Cardiac muscle cell (in vitro differentiated cells and primary cell): ENCODE measurements at places on chromosomes 2 and 18. TPM values are rescaled to one million over a fixed set of nuclear protein-coding genes. Genes with fewer than 3 reads are reported as not detected.
A peak's percentile ranks its signal among the peaks of the same experiment; 100 is the strongest.

- no peaks in the 10 kb centered on the region for H3K27me3 ChIP-seq
- no peak overlapping the region for H3K4me3 ChIP-seq
- no peak for DNase-seq
Measured at GRCh38 chr18:45304558-45304957, 310.7 kb upstream of the SLC14A2 start.

GRCh38 chr2:9164112-9164608 is 42.5 kb upstream of the ASAP2 start:
- no peaks in the 10 kb centered on the region for H3K36me3 ChIP-seq
- H3K4me1 ChIP-seq, result peaks cover 32% of the 10 kb centered on the region
- H3K27me3 ChIP-seq, result no peaks in the 10 kb centered on the region
- no peak overlapping the region for H3K27ac ChIP-seq
- no peak for DNase-seq
- no peak overlapping the region for H3K4me3 ChIP-seq

DNA sequence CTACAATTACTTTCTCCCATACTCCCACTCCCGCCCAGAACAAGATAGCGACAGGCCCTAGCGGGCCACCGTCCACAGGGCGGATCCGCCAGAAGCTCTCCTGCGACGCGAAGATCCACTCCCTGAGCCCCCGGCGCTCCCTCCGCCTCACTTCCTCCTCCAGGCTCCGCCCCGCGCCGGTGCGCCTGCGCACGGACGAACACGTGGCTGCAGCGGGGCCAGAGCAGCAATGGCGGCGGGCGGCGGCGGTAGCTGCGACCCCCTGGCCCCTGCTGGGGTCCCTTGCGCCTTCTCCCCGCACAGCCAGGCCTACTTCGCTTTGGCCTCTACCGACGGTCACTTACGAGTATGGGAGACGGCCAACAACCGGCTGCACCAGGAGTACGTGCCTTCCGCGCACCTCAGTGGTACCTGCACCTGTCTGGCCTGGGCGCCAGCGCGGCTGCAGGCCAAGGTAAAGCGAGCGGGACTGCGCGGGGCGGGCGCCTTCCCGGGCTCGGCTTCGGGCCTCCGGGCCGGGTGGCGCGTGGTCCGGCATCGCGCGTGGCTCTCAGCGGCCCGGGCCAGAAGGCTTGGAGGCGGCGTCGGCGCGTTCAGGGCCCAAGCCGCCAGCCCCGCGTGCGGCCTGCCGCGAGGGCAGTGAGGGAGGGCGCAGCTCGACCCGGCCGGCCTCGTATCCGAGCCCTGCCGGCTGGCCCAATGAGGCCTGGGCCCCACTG is at the start of gene WDR43:
WDR43 (plus strand) TSS at position 198 of the 719 bp plus-strand sequence; CDS start at position 230, 32 bp downstream.
- H3K36me3 ChIP-seq, result no peaks in the 10 kb centered on the region
- H3K4me3 ChIP-seq, result peak within 1 kb of the TSS; percentile 99
- DNase-seq, result peak; percentile 100
- peak within 1 kb of the TSS; percentile 94 for H3K27ac ChIP-seq
- peaks cover under 1% of the 10 kb centered on the region for H3K27me3 ChIP-seq

DNA sequence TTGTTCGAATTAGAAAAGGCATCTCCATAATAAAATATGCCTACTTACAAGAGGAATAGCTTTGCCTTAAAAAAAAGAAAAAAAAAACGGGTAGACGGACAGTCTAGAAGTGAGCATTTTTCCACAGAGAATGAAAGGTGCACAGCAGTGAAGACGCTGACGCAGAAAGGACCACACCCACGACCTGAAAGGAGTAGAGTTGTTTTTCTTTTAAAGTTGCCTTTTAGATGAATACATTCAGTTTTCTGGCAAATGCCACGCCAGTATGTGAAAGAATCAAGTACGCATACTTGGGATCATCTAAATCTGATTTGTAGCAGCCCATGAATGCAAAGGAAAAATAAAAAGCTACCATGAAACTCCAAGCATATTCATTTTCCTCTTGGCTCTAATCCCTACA is 809.2 kb upstream of the SOX11 start:
- H3K4me3 ChIP-seq, result no peak overlapping the region
- no peaks in the 10 kb centered on the region for H3K4me1 ChIP-seq
- H3K36me3 ChIP-seq, result no peaks in the 10 kb centered on the region

DNA sequence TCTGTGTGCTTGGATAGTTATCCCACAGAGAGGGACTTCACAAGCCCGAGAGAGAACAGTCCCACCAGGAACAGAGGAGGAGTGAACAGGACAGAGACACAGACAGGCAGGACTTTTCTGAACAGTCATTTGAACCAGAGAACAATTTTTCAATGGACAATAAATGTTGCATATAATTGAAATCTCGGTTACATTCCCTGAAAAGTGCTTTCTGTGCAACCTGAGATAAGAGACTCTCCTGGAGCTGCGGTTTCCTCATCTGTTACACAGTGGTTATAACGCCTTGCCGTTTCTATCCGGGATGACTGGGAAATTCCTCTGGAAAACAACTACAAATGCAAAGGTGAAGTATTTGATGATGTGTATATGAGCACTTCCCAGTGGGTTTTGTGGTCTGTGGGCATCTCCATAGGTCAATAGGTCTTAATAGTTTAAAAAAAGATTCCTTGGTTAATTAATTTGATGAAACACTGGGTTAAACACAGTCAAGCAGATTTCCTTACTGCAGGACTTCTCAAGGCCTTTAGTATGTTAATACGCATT is 87.2 kb upstream of the HPCAL1 start:
- H3K36me3 ChIP-seq, result no peaks in the 10 kb centered on the region
- no peaks in the 10 kb centered on the region for H3K27me3 ChIP-seq
- no peak overlapping the region for H3K4me3 ChIP-seq
- no peak overlapping the region for H3K27ac ChIP-seq
- no peak for DNase-seq

- H3K27me3 ChIP-seq, result no peaks in the 10 kb centered on the region
- H3K27ac ChIP-seq, result no peak overlapping the region
- no peaks in the 10 kb centered on the region for H3K36me3 ChIP-seq
- H3K4me1 ChIP-seq, result no peaks in the 10 kb centered on the region
- DNase-seq, result no peak
Measured at GRCh38 chr2:108220942-108221541, 18.7 kb upstream of the SULT1C3 start.

GRCh38 chr2:240786871-240787311 is 33.1 kb downstream of the KIF1A start:
- no peak overlapping the region for H3K27ac ChIP-seq
- DNase-seq, result no peak
- peaks cover 4% of the 10 kb centered on the region for H3K4me1 ChIP-seq
- no peak overlapping the region for H3K4me3 ChIP-seq
- no peaks in the 10 kb centered on the region for H3K36me3 ChIP-seq

DNA sequence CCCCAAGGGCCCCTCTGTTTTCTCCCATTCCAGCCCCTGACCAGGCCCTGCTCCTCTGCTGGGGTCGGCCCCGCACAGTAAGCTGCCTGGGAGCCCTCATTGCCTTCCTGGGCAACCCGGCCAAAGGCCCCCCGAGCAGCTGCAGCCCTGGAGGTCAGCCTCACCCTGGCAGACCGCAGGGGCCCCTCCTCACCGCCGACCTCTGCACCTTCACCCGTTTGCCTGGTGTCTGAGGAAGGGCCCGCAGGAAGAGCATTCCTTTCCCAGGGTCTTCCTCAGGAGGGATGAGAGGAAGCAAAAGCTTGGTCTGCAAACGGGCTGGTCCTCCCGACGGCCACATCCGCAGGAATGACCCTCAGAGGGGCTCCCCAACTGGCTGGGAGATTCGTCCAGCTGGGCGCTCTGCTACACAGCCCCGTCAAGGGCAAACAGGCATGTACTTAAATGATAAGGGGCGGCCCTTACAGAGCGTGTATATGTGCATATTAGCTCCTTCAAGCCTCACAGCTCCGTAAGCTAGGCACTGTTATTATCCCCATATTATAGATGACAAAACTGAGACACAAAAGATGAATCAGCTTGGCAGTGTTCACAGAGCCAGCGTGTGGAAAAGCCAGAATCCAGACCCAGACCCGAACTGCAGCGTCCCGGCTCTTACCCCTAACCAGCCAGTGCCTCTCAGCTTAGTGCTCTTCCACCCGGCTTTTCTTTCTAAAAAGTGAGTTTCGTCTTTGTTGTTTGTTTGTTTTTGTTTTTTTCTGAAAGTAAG is 52.8 kb downstream of the SLC4A1AP start:
- H3K27ac ChIP-seq, result peak overlapping the region; percentile 95
- peaks cover 28% of the 10 kb centered on the region for H3K4me1 ChIP-seq
- no peak for DNase-seq
- peak overlapping the region; percentile 16 for H3K4me3 ChIP-seq
- no peaks in the 10 kb centered on the region for H3K27me3 ChIP-seq

- H3K27me3 ChIP-seq, result no peaks in the 10 kb centered on the region
- H3K36me3 ChIP-seq, result no peaks in the 10 kb centered on the region
- H3K4me1 ChIP-seq, result no peaks in the 10 kb centered on the region
- no peak overlapping the region for H3K27ac ChIP-seq
- H3K4me3 ChIP-seq, result no peak overlapping the region
- DNase-seq, result no peak
Measured at GRCh38 chr18:49177812-49178211, 227.0 kb upstream of the SMAD7 start.

DNA sequence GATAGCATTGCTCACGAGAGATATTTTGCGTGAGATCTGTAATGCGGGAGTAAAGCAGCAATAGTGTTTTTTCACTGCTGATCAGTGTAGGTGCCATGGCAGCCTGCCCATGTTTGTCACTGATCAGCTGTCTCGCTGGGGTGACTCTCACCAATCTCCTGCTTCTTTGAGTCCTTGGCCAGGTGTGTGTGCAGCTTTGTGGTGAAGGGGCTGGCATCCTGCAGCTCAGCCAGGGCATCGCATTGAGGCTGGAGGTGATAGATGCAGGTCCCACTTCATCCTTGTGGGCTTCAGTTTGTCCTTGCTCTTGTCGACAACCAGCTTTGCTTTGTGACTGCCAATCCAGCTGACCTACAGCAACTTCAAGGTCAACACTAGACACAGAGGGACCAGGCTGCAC is 258.3 kb upstream of the CXCR4 start:
- H3K27me3 ChIP-seq, result no peaks in the 10 kb centered on the region
- no peak overlapping the region for H3K4me3 ChIP-seq
- H3K4me1 ChIP-seq, result no peaks in the 10 kb centered on the region
- H3K36me3 ChIP-seq, result no peaks in the 10 kb centered on the region
- no peak overlapping the region for H3K27ac ChIP-seq

- no peaks in the 10 kb centered on the region for H3K27me3 ChIP-seq
- no peaks in the 10 kb centered on the region for H3K4me1 ChIP-seq
- no peaks in the 10 kb centered on the region for H3K36me3 ChIP-seq
- H3K4me3 ChIP-seq, result no peak overlapping the region
- no peak for DNase-seq
Measured at GRCh38 chr2:108268001-108268400, 20.7 kb upstream of the SULT1C2 start.

- no peak overlapping the region for H3K27ac ChIP-seq
- H3K4me1 ChIP-seq, result no peaks in the 10 kb centered on the region
- no peak overlapping the region for H3K4me3 ChIP-seq
- H3K27me3 ChIP-seq, result peaks cover 42% of the 10 kb centered on the region
- no peaks in the 10 kb centered on the region for H3K36me3 ChIP-seq
- DNase-seq, result peak; percentile 86
Measured at GRCh38 chr2:219298759-219299371, 10.3 kb downstream of the PTPRN start.

GRCh38 chr2:160614391-160614790 is 120.8 kb upstream of the RBMS1 start:
- H3K27me3 ChIP-seq, result no peaks in the 10 kb centered on the region
- H3K36me3 ChIP-seq, result no peaks in the 10 kb centered on the region
- no peak overlapping the region for H3K4me3 ChIP-seq
- no peaks in the 10 kb centered on the region for H3K4me1 ChIP-seq
- H3K27ac ChIP-seq, result no peak overlapping the region

DNA sequence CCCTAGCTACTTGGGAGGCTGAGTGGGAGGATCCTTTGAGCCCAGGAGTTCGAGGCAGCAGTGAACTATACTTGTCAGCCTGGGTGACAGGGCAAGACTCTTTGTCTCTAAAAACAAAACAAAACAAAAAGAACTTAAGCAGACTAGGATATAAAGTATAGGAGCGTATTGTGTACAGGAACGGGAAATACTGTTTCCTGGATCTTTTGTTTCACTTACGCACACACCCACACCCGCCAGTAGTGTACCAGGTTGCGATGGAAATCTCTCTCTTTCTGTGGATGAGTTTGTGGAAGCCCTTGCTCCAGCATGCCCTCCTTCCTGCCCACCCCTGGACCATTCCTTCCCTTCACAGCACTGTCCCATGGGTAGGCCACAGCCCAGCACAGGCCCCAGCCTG is 136.3 kb downstream of the RPIA start:
- no peaks in the 10 kb centered on the region for H3K4me1 ChIP-seq
- no peak overlapping the region for H3K27ac ChIP-seq

- no peaks in the 10 kb centered on the region for H3K36me3 ChIP-seq
- no peak for DNase-seq
- H3K27me3 ChIP-seq, result no peaks in the 10 kb centered on the region
- H3K4me3 ChIP-seq, result no peak overlapping the region
Measured at GRCh38 chr2:176585791-176586190, 316.5 kb downstream of the MTX2 start.

- no peaks in the 10 kb centered on the region for H3K4me1 ChIP-seq
- no peaks in the 10 kb centered on the region for H3K36me3 ChIP-seq
- no peak overlapping the region for H3K27ac ChIP-seq
- no peaks in the 10 kb centered on the region for H3K27me3 ChIP-seq
- no peak for DNase-seq
- no peak overlapping the region for H3K4me3 ChIP-seq
Measured at GRCh38 chr2:101401906-101402305, 14.6 kb upstream of the CREG2 start.

- H3K4me1 ChIP-seq, result no peaks in the 10 kb centered on the region
- H3K27ac ChIP-seq, result peak overlapping the region; percentile 62
- H3K4me3 ChIP-seq, result no peak overlapping the region
- no peak for DNase-seq
Measured at GRCh38 chr2:239167011-239167673, 233.7 kb downstream of the HDAC4 start.

GRCh38 chr2:85754313-85755095 is 713 bp downstream of the ATOH8 start:
- H3K27me3 ChIP-seq, result peaks cover 53% of the 10 kb centered on the region
- DNase-seq, result peak; percentile 58
- no peaks in the 10 kb centered on the region for H3K36me3 ChIP-seq
- peak overlapping the region; percentile 47 for H3K4me3 ChIP-seq
- peaks cover 5% of the 10 kb centered on the region for H3K4me1 ChIP-seq
- H3K27ac ChIP-seq, result no peak overlapping the region

CTNNA2 gene
- 15.5 and 17.4 TPM in 2 replicates for total RNA-seq

KRTCAP3 gene
- total RNA-seq, result 1.3 and 2.8 TPM in 2 replicates

SP110 gene
- total RNA-seq, result 0.35 and 2.4 TPM in 2 replicates

B3GNT7 gene
- 7.7 and 15.8 TPM in 2 replicates for total RNA-seq

IL36G gene
- 0.30 TPM in 1 of 2 replicates, not detected in the other for total RNA-seq

POMC gene
- 2.8 and 3.9 TPM in 2 replicates for total RNA-seq

ZNF892 gene
- 7.3 and 12.6 TPM in 2 replicates for total RNA-seq

SS18 gene
- total RNA-seq, result 148 and 159 TPM in 2 replicates

LIMS2 gene
- total RNA-seq, result 23.2 and 32.9 TPM in 2 replicates
